AML-193 (cell line): ENCODE measurements at places on chromosomes 4 and X.

DNA sequence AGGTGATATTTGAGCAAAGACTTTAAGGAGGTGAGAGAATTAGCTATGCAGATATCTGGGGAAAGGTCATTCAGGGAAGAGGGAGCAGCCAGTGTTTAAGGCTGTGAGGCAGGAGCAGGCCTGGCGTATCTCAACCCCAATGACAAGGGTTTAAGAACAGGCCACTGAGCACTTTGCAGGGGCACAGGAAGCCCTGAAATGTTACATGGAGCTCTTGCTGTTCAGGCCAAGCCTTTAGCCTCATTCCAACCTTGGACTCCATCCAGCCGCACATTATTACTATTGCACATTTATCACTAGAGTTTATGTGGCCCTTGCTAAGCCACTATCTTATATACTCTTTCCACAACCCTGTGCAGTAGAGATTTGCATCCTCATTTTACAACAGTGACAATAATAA, 114.0 kb downstream of the EFNB1 start:
- no peak for DNase-seq

GRCh38 chrX:24321741-24322395, 8.0 kb upstream of the SUPT20HL2 start:
- no peak for DNase-seq

DNA sequence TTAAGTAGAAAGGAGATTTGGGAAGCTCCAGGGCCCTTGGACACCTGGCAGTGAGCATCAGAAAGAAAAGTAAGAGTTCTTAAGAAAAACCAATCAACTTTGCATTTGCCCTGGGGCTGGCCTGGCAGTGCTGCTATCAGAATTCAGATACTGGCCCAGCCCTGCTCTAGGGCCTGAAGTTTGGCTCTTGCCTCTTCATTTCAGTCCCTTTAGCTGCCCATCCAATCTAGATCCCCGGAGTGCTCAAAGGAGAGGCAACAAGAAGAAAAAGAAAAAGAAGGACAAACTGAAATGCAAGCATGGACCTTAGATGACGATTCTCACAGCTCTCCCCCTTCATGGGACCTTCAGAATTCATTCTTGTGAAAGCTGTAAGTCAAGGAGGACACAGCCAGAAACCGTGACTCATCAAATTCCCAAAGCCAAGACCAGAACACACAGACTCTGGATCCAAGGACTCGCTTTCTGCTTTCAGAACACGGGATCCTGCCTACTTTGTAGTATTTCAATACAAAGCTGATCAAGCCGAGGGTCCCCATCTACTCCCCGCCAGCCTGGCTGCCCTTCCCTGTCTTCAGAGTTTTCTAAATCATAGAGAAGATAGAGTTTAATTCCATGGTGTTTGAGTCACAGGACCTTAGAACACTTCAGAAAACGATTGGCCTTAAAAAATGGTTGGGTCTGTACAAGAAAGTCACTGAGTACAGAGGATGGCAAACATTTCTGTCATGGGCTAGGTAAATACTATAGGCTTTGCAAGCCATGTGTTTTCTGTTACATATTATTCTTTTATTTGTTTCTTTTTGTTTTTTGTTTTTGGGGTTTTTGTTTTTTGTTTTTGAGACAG, 103.7 kb downstream of the RBM47 start:
- DNase-seq: no peak

GRCh38 chr4:81410680-81411079, 61.0 kb downstream of the RASGEF1B start:
- DNase-seq: no peak

- DNase-seq: peak; percentile 66
Observed at GRCh38 chr4:169810325-169811323, 52.9 kb upstream of the HPF1 start.

- DNase-seq: no peak
Observed at GRCh38 chr4:186688150-186688943, 35.3 kb downstream of the FAT1 start.

GRCh38 chr4:174859904-174860303, 30.9 kb upstream of the GLRA3 start:
- DNase-seq: no peak

DNA sequence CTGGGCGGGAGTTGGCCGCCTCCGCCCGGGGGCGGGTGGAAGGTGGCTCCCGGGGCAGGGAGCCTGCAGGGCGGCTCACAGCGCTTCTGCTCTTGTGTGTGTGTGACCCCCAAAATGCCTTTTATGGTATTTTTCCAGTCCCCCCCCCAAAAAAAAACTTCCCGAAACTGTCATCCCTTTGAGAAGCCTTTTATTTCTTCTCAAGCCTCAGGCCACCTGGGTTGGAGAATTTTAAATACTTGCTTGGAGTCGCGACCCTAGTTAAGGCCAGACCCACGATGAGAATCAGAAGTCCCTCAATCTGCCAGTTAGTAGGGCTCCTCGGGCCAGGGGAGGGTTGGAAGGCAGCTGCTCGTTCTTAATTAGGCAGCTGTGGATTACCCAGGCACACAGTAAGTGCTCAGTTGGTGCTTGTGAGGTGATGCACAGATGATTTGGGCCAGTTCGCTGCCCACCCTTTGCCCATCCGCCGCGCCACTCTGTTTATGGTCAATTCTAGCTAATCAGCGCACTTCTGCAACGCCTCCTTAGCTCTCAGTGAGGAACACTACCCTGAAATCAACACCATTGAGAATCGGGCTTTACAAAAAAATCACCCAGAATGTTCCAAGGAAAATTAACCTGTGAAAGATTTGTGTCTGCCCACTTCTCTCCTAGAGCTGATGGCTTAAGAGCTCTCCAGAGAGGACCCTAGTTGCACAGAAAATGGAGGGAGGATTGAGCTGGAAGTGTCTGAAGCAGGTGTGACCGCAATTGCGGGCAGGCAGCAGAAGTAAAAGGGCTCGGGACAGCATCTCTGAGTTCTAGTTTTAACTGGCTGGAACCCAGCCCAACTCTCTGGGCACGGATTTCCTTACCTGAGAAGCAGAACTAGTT, 648 bp upstream of the SCD5 start:
- DNase-seq: no peak

DNA sequence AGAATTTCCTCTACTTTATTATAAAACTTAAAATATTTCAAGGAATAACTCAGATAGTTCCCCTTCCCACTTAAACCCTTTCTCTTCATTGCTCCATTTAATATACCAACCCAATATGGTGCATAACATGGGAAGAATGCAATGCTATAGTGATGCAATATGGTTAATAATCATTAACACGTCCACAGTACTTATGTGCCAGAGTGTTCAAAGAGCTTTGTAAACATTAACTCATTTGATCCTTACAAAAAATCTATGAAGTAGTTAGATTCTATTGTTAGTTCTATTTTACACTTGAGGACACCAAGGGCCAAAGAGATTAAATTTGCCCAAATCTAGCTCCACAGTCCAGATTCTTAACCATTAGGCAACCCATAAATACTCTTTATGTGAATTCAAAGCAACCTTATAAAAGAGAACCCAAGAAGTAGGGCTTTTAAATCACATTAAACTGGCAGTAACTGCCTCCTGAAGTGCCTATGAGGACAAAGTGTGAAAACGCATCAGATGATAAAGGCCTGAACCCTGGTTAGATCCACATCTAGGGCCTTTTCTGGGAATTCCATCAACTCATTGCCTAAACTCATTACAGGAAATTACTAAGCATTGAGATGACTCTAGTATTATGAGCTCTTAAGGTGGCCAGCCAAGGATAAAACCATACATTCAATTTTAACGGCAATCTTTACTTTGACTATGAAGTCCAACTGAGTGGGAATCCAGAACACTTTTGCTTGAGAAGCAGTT, 94.3 kb downstream of the AREG start:
- DNase-seq: no peak

DNA sequence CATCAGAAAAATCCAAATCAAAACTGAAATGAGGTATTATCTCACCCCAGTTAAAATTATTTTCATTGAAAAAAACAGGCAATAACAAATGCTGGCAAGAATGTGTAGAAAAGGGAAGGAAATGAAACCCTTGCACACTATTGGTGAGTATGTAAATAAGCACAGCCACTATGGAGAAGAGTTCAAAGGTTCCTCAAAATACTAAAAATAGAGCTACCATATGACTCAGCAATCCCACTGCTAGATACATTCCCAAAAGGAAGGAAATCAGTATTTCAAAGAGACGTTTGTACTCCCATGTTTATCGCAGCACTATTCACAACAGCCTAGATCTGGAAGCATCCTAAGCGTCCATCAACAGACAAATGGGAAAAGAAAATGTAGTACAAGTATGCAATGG, 932.4 kb downstream of the PCDH18 start:
- DNase-seq: no peak

GRCh38 chrX:138067415-138067814, 501.5 kb downstream of the ZIC3 start:
- no peak for DNase-seq

- DNase-seq: peak; percentile 22
Observed at GRCh38 chrX:96433409-96434077, 251.1 kb upstream of the DIAPH2 start.

GRCh38 chr4:56659946-56660345, 21.1 kb downstream of the HOPX start:
- DNase-seq: no peak

GRCh38 chr4:169485791-169486742, 126.3 kb downstream of the NEK1 start:
- peak; percentile 31 for DNase-seq

GRCh38 chrX:129493643-129494042, 29.6 kb downstream of the SMARCA1 start:
- no peak for DNase-seq

DNA sequence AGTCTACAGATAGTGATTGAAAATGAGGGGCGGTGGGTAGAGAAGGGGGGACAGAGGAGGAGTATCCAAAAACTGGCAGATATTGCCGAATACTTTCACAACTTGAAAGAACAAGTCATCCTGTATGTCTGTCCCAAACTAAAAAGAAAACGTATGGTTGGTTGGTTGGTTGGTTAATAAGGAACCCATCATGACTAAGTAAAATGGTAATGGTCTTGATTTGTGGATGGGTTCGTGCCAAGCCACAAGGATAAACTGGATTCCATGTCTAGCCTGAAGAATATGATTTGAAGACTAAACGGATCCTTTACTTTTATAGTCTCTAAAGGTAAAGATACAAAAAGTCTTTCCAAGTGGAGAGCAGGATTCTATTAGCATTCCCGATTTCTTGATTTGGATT, 208.4 kb downstream of the DCLK2 start:
- DNase-seq: no peak
